ENCODE measurements at places on chromosomes 13 and 19. TPM values are rescaled to one million over a fixed set of nuclear protein-coding genes. Genes with fewer than 3 reads are reported as not detected.
A peak's percentile ranks its signal among the peaks of the same experiment; 100 is the strongest.

DNA sequence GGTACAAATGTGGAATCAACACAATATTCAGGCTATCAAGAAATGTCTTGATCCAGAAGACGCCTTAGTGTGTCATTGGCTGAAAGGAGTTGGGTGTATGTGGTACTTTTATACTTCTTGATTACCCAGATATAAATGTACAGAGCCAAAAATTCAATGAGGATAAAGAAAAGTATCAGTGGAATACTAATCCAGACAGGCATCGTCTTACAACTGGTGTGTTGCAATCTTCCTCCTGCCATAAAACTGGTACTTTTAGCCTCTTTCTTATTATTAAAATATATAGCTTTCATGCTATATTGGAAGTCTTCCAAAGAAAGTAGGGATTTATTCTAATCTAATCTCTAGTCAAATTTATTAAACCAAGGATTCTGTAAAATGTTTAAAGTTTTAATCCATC is 388.6 kb upstream of the MIR17HG start:
- DNase-seq, result no peak

GRCh38 chr19:18941628-18942354 is 774 bp upstream of the HOMER3 start:
- no peak for DNase-seq

GRCh38 chr19:5436106-5436947 is 18.9 kb upstream of the ZNRF4 start:
- no peak for DNase-seq

The JAK3 gene
- polyA plus RNA-seq, result 22.0 TPM

The FGF22 gene
- not detected for polyA plus RNA-seq

GRCh38 chr19:16095071-16095571 is 16.6 kb upstream of the RAB8A start:
- DNase-seq, result no peak

DNA sequence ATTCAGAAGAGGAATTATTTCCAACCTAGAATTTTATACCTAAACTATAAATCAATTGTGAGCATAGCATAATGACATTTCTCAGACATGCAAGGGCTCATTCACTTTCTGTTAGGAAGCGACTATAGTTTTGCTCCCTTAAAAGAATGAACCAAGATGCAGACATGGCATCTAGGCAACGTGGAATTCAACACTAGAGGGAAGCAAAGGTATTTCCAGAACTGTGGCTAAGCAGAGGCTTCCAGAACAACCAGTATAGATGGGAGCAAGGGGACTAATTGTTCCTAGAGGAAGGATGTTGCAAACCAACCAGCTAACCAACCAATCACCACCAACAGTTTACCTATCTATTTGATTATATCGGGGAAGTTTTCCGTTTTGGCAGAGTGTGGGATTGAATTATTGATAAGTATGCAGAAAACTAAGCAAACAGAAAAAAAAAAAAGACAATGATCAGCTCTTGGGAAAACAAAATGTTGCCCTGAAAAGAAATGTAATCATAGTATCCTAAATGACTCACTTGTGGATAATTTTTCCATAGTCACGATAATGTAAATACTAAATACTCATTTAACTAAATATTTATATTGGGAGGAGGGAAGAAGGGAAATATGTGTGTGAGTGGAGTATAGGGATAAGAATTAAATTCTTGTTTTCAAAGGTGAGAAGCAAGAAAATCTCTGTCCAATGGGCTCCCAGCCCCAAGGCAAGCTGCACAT is 21.1 kb downstream of the ARL11 start:
- DNase-seq, result no peak

- DNase-seq, result no peak
Observed at GRCh38 chr13:59976856-59977255, 186.9 kb downstream of the DIAPH3 start.

The CNN1 gene
- polyA plus RNA-seq, result 45.0 TPM

The SLC10A2 gene
- polyA plus RNA-seq, result 0.29 TPM

- no peak for DNase-seq
Observed at GRCh38 chr13:104111031-104111430, 1044.8 kb upstream of the SLC10A2 start.

GRCh38 chr13:74056801-74057542 is 77.2 kb downstream of the KLF12 start:
- DNase-seq, result no peak

DNA sequence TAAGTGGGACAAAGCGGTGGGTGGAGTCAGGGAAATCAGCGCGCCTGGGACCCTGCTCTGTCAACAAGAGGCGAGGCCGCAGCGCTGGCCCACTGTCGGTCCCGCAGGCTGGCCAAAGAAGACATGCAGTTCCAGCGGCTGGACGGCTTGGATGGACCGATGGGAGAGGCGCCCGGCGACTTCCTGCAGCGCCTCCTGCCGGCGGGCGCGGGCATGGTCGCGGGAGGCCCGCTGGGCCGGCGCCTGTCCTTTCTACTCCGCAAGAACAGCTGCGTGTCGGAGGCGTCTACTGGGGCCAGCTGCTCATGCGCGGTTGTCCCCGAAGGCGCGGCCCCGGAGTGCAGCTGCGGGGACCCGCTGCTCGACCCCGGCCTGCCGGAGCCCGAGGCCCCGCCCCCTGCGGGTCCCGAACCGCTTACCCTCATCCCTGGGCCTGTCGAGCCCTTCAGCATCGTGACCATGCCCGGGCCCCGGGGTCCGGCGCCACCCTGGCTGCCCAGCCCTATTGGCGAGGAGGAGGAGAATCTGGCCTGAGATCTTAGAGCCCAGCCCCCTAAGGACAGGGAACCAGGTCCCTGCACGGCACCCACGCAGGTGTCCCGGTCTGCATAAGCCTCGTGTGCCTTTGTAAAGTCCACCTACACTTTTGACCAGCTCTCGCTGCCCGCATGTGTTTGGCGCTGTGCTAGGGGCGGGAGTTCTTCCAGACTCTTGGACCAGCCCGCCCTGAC is 6.1 kb downstream of the BEST2 start:
- peak; percentile 87 for DNase-seq

DNA sequence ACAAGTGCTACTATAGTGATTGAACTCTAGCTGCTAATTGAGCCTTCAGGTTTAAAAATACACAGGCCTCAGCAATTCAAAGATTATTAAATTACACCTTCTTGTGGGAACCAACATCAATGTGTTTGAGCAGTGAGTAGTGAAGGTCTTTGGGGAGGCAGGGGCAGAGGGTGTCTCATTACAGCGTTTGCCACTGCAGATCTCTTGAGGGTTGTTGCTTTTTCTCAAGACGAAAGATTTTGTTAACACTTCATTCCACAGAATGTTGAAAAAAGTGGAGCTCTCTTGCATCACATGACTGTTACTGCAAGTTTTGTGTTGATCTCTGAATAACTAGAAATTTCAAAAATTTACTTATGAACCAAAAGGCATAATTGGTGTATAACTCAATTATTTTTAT is 253.6 kb downstream of the ATP8A2 start:
- no peak for DNase-seq

The KCNJ14 gene
- polyA plus RNA-seq, result not detected

DNA sequence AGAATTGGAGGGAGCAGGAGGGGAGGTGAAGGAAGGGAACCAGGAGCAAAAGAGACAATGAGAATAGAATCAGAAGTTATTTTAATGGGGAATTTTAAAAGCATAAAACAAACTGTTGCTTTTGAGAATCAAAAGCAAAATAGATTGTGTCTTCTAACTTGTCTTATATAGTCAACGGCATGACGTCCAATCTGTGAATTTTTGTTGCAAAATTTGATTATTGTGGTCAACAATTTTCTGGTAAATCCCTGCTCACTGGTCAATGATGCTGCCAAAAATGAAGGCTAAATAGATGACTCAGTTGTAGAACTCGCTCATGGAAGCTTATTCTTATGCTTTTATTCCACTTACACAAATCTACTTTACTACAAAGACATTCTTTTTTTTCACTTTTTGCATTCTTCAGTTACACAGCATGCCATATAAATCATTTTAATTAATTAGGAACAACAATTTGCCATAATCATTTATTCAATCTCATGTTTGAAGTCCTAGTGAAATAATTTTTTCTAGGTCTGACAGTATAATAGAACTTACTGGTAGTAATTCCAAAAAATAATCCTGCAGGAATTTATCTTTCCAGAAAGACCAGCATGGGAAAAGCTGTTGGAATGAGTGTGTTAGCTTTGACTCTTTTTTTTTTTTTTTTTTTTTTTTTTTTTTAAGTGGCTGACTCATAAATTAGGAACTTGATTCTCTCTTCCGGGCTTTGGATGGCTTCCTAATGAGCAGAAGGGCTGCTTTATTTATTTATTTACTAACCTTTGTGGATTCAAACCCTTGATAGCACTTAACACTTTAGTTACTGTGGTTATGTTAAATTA is 256.9 kb downstream of the SPRY2 start:
- no peak for DNase-seq

- DNase-seq, result no peak
Observed at GRCh38 chr13:48994706-48995105, 19.0 kb downstream of the FNDC3A start.

The MAP4K1 gene
- polyA plus RNA-seq, result 1.6 TPM

DNA sequence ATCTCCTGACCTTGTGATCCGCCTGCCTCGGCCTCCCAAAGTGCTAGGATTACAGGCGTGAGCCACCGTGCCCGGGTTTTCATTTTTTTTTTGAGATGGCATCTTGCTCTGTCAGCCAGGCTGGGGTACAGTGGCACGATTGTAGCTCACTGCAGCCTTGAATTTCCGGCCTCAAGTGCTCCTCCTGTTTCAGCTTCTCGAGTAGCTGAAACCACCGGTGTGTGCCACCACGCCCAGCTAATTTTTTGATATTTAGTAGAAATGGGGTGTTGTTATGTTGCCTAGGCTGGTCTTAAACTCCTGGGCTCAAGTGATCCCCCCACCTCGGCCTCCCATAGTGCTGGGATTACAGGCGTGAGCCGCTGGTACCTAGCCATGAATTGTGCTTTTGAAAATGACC is 5.9 kb downstream of the ADAT3 start:
- DNase-seq, result no peak

GRCh38 chr13:25541434-25542123 is 169.8 kb downstream of the ATP8A2 start:
- no peak for DNase-seq

The SIGLEC5 gene
- not detected for polyA plus RNA-seq

- DNase-seq, result no peak
Observed at GRCh38 chr13:112759827-112760226, 70.0 kb downstream of the ATP11A start.

The PRKCSH gene
- 65.0 TPM for polyA plus RNA-seq

- peak; percentile 67 for DNase-seq
Observed at GRCh38 chr13:52158629-52159158, 703 bp downstream of the NEK3 start.

DNA sequence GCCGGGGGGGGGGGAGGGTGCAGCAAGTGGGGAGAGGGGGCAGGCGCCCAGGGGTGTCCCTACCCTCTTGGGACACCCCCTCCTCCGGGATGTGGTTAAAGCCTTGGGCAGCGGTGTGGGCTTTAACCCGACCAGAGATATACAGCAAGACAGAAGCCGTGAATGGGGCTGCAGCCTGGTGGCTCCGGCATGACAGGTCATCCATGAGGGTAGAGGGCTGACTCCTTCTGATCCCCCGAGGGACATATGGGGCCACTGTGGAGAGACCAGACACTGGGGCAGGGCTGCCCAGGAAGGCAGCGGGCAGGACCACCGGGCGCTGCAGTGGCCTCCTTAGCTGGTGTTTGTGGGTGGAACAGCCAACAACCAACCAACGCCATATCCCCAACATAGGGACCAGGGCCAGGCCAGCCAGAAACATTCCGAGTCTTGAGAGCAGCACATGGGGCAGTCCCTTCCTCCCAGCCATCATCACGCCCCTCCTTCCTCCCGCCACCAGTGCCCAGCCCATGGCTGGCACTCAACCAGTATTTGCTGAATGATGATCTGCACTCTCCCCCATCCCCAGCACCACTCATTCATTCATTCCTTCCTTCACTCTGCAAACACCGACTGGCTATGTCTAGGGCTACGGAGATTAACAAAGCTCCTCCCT is 18.2 kb downstream of the ELAVL1 start:
- DNase-seq, result no peak

The FCER2 gene
- polyA plus RNA-seq, result 14.7 TPM

GRCh38 chr13:20170921-20171320 is 10.1 kb upstream of the GJA3 start:
- DNase-seq, result no peak

DNA sequence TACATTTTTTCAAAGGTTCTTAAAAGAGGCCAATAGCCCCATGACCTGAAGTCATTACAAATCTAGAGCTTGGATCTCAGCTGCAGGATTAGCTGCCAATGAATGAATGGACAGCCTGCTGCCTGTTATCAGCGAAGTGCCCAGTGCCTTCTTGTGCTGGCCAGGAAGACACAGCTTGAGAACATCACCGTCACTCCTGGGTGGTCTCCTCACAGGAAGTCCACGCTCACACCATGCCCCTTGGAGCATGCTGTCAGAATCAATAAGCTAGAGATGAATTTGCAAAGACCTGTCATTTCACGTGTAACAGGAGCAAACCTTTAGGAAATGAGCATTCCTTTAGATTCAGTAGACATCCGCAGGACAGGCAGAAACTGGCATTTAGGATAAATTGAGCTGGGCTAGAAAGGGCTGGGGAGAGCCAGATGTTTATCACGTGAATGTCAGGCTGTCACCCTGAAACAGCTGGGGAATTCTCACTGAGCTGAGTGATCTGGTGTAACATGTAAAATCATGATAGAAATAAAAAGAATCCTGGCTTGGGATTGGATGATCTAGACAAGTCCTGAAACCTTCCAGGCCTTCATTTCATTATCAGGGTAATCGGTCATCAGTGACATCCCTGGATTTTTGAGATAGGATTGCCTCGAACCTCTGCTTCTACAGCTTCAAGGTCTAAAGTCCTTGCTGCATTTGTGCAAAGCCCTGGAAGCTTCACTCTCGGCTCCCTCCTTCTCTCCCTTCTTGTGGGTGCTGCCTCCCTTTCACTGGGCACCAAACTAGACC is 49.9 kb upstream of the MEDAG start:
- DNase-seq, result no peak

DNA sequence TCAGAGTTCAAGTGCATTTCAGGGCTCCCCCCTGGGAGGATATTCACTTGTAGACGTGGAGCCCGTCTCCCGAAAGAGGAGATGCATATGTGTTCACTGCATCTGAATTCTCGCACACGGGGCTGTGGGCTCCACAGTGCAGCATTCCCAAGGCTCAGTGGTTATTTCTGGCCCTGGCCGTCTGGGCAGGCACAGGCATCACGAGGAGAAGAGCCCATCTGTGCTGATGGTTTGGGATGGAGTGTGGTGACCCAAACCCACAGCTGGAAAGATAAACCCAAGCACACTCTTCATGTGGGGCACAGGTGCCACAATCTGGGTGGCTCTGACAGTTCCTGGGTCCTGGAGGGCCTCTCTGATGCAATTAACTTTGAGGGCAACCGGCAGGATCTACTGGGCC is 242.1 kb downstream of the TSHZ3 start:
- no peak for DNase-seq

DNA sequence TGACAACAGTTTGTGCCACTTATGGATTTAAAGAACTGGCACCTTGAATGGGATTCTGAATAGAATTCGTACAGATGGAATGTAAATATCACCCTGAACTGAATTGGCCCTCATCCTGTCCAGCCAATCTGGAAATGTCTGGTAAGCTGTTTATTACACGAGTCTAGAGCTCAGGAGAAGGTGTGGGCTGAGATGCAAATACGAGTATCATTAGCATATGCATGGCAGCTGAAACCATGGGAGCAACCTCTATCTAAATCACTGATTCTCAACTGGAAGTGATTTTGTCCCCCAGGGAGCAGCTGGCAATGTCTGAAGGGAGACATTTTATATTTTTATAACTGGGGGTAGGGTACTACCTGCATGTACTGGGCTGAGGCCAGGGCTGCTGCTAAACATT is 15.6 kb upstream of the VWA8 start:
- no peak for DNase-seq

The UBXN6 gene
- 160 TPM for polyA plus RNA-seq

- DNase-seq, result peak; percentile 57
Observed at GRCh38 chr13:79722885-79723445, 242.0 kb downstream of the NDFIP2 start.

The ATXN8OS gene
- polyA plus RNA-seq, result not detected
